ENCODE measurements at places on chromosomes 7 and 10. TPM values are rescaled to one million over a fixed set of nuclear protein-coding genes. Genes with fewer than 3 reads are reported as not detected.

GRCh38 chr10:44948642-44949041 lies 11.0 kb upstream of the RASSF4 start:
- H3K4me3 ChIP-seq, result no peak overlapping the region
- peaks cover 3% of the 10 kb centered on the region for H3K4me1 ChIP-seq
- DNase-seq, result no peak
- no peak overlapping the region for H3K27ac ChIP-seq
- H3K36me3 ChIP-seq, result no peaks in the 10 kb centered on the region

AQP1 gene
- total RNA-seq, result 28.1 TPM

LOXL4 gene
- 38.2 TPM for total RNA-seq

DEPP1 gene
- 84.9 TPM for total RNA-seq

- no peak overlapping the region for H3K4me3 ChIP-seq
- H3K27ac ChIP-seq, result peak overlapping the region; percentile 68
- H3K27me3 ChIP-seq, result no peaks in the 10 kb centered on the region
- DNase-seq, result no peak
Observed at GRCh38 chr10:96619120-96619519, 32.3 kb upstream of the TM9SF3 start.

DNA sequence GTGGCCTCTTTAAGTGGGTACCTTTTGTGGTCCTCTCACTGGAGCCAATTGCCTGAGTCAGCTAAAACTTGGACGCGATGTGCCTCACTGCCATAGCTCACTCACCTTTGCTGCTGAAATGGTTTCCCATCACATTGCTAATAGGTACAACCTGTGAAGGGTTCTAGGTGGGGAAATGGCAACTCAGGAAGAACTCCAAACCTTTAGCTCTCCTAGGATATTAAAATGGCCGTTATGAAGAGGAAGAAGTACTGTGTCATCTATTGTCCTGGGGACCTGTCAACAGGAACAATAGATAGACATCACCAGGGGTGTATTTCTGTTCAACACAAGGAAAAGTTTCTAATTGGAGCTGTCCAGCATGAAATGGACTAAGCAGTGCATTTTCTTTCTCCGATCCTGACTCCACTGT lies 1.2 kb upstream of the ZNF655 start:
- DNase-seq, result no peak
- H3K4me3 ChIP-seq, result peak overlapping the region; percentile 99
- H3K36me3 ChIP-seq, result no peaks in the 10 kb centered on the region
- no peaks in the 10 kb centered on the region for H3K27me3 ChIP-seq
